ENCODE measurements at places on chromosomes 13 and 19.

GRCh38 chr13:113849981-113850721 lies 13.7 kb downstream of the GAS6 start:
- DNase-seq = no peak

- no peak for DNase-seq
Observed at GRCh38 chr19:6706633-6706958, 13.9 kb downstream of the C3 start.

DNA sequence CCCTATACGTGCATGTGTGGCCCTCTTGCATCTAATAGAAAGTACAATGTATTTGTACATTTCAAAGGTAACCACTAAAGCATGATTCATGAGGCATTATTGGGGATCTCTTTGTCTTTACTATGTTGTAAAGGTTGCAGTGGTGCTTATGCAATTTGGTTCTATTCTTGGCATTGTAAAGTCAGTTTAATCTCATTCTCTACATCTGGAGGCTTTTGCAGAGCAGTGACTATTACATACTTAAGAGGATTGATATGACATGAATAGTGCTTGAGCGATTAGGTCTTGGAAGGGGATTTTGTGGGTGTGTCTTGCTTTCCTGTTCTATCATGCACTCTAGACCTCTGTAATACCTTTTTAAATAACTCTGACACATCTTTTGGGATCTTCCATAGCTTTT lies 610.0 kb downstream of the EFNB2 start:
- DNase-seq = no peak

DNA sequence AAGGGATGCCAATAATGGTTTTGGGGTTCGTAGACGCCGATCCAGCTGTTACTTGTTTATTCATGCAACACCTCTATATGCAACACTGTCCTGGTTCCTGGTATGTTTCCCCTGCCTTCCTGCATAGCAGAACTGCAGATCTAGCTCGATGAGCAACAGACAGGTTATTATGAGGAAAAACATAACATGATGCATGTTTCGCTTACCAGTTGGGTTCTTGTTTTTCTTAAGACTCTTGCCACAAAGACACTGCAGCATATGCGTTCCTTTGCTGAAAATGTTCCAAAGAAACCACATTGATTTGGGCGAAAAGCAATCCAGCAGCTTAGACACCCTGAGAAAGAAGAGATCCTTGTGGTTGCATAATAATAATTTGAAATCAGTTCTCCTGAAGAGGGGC lies 583 bp downstream of the FGF14 start:
- no peak for DNase-seq

DNA sequence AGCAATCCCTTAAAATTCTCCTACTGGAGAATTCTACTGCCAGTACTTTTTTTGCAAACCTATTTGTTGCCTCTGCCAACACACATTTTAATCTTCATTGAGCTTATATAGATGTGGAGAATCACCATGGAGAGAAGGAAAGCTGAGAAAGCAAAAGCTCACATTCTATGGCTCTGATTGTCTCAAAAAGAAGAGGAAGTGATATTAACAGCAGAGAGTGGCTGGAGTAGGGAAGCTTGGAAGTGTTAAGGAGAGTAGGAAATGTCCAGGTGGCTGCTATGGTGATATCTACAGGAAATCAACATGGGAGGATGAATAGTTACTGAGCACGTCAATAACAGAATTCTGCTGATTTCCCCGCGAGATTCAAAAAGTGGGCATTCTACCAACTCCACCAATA lies 78.8 kb upstream of the TDRD3 start:
- no peak for DNase-seq

DNA sequence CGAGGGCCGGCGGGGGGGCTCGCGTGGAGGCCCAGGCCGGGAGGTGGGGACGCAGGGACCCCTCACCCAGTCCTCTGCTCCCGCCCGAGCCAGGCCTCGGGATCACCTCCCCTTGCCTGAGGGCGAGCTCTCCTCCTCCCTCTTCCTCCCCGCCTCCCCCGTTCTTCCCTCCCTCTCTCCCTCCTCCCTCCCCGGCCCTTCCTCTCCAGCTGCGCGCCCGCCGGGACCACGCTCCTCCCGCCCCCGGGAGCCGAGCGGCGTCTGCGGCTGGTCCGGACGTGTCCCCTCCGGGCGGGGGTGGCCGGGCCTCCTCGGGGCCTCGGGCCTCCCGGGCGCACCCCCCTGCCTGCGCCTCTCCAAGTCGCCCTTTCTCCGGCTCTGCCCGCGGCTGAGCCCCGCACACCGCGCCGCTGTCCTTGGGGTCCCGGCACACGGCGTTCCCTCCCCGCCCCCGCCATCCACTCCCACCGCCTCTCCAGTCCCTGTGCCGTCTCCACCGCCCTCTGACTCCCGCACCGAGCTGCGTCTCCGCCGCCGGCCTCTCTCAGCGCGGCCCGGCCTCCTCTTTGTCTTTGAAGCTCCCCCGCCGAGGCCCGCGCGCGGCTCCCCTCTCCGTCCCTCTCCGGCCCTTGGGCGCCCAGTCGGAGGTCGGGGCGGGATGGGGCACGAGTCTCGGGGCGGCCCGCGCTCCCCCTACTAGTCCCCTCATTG lies 5.7 kb downstream of the SOX1 start:
- DNase-seq = no peak

GRCh38 chr13:76216729-76217128 lies 580.6 kb downstream of the LMO7 start:
- no peak for DNase-seq

GRCh38 chr13:47903836-47904235 lies 97.2 kb downstream of the SUCLA2 start:
- DNase-seq = no peak

DNA sequence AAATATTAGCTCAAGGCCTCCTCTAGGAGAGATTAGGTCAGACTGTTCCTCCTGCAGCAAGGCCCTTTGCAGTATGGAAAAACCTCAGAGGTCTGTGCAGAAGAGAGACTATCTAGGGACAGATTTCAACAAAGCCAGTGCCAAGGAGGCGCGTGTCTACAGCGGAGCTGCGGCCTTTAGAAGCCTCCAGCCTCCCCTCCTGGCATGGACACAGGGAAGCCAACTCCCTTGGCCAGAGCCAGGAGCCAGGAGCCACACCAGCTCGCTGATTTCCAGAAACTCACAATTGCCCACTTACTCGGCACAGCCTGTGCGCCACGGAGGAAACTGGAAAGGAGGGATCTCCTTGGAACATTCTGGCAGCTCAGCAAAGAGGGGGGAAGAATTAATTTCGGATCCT lies 63.4 kb downstream of the INSR start:
- no peak for DNase-seq
